ENCODE measurements at places on chromosomes 13 and 19.

GRCh38 chr19:33040994-33041827 lies 23.5 kb downstream of the RHPN2 start:
- no peak for DNase-seq

GRCh38 chr13:100630555-100630954 lies 42.0 kb upstream of the GGACT start:
- DNase-seq = no peak

DNA sequence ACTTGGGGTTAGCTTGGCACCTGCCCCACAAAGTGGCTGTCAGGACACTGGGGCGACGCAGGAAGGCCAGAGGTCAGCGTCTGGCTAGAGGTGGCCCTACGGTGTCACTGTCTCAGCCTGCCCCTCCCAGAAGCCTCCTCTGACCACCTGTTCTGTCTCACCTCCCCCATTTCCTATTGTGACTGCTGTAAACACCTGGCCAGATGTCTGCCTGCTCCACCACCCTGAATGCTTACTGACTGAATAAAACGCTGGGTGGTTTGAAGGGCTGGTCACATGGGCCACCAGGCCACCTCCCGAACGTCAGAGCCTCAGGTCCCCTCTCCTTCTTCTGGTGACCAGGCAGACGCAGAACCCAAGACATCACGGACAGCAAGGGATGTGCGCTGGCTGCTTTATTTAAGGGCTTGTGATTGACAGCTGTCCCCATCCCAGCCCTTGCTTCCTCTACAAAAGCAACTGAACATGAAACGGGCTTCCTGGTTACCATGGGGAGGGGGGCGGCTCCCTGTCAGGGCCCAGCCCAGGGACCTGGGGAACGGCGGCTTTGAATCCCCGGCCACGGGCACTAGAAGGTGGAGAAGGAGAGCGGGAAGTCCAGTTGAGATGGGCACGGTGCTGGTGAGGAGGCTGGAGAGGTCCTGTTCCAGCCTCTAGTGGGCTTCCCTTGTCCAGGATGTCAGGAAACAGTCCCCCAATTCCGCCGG lies 6.2 kb downstream of the ELOF1 start:
- no peak for DNase-seq

- no peak for DNase-seq
Measured at GRCh38 chr13:79749984-79750551, 269.1 kb downstream of the NDFIP2 start.

DNA sequence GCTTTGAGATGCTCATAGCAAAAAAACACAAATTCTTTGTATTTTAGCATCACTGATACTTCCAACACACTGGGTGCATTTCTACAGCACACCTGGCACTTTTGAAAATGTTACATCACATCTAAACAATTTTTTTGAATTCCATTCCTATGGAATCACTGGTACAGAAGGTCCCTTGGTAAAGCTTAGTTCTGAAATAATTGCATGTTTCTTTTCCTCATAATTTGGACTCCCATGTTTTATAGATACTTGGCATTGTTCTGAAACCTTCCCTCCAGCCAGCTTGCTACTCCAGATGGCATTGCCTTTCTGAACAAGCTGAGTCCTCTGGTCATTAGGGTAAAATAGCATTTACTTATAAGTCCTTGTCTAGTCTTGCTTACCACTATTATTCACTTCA lies 481.3 kb upstream of the GPC6 start:
- DNase-seq = no peak

GRCh38 chr19:5644037-5644436 lies 21.2 kb downstream of the SAFB start:
- no peak for DNase-seq

DNA sequence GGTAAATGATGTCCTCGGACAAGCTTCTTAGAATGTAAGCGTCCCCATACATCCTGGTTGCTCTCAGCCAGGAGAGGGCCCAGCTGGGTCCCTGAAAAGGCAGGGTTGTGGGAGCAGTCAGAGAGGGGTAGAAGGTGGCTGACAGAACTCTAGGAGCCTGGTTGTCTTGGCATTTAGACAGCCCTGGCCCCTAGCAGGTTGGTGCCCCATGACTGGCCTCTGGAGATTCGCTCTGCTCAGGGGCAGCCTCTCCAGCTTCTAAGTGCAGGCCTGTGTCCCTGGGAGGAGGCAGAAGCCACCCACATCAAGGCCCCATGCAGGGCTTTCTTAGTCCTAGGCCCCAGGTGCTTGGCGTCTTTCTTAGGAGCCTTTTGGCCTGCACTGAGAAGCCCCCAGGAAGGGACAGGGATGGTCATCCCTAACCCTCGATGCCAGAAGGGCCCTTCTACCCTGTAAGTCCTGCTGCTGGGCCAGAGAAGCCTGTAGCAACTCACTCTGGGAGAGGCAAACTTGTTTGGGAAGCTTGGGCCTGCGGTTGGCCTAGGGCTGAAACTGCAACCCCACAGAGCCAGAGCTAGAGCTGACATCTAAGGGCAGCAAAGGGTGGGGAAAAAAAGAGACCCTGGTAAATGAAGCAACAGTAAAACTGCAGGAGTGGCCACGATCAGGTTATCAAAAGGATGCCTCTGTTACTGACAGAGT lies 2.8 kb upstream of the CDX2 start:
- no peak for DNase-seq

- no peak for DNase-seq
Measured at GRCh38 chr19:20858861-20859260, 64.2 kb upstream of the ZNF85 start.

GRCh38 chr19:35559281-35559659 lies 4.2 kb downstream of the ATP4A start:
- DNase-seq = no peak

GRCh38 chr19:2549701-2550191 lies 73.8 kb downstream of the GADD45B start:
- DNase-seq = no peak

- no peak for DNase-seq
Measured at GRCh38 chr19:8214802-8215201, 5.6 kb downstream of the CERS4 start.

GRCh38 chr13:19668778-19669177 lies 35.3 kb downstream of the MPHOSPH8 start:
- DNase-seq = no peak

DNA sequence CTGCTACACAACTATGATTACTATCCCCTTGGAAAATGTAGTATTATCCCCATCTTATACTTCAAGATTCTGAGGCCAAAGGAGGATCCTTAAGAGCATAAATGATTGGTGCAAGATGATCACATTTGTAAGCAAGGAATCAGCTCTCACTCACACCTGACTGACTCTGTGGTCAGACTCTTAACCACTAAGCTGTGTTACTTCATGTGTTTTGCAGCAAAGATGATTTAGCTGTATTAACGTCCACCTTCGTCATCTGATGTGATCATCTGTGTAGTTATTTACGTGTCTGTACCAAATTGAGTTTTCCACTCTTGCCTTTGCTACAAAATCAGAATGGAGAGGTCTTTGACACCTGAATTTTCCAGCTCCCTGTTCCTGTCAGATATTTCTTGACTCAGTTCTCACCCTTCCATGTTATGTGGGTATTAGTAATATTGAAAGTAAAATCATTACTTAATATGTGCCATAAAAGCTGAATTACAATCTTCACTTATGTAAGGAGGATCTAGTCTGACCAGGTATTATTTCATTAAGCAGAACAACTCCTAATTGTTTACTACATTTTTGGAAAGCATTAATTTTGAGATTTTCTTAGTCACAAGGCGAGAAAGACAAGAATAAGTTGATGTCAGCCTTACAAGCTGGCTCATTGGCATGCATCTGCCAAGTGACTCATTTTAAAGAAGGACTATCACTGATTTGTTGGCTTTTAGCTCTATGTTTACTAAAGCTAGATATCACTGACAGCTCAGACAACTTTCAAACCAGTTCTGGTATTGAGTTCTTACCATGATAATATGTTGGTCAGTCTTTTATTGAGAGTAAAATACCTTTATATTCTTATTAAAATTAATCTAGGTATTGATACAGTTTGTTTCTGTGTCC lies 1279.8 kb upstream of the PCDH9 start:
- DNase-seq = no peak

GRCh38 chr19:31254180-31254551 lies 95.1 kb downstream of the TSHZ3 start:
- DNase-seq = no peak

DNA sequence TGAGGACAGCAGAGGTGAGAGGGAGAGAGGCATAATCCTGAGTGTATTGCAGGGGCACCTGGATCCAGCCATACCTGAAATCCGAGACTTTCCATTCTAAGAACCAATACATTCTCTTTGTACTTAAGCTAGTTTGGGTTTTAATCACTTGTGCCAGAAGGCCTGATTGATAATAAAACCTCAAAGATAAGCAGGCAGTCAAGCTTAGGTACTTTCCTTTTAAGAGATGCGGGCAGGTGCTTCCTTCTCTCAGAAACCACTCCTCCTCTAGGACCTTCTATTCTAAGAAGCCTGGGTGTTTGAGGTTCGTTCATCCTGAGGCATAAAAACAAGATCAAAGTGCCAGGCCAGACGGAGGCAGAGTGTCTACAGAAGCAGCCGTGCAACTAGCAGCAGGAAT lies 22.2 kb downstream of the FAM187B start:
- peak; percentile 96 for DNase-seq

DNA sequence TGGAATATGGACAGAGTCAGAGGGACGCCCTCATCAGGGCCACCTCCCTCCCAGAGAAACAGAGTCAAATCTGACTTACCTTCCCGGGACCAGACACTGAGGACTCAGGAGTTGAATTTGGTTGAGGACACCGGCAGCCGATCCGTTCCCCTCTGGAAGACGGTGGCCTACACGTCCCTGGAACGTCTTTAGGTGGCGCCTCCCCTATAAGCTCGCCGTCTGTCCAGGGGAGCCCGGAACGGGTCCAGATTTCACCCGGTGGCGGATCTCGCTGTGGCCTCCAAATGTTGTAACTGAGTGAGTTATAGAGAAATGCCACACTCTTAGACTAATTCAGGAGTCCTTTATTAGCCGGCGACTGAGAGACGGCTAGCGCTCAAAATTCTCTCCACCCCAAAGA lies 9.0 kb downstream of the TNFSF14 start:
- no peak for DNase-seq

DNA sequence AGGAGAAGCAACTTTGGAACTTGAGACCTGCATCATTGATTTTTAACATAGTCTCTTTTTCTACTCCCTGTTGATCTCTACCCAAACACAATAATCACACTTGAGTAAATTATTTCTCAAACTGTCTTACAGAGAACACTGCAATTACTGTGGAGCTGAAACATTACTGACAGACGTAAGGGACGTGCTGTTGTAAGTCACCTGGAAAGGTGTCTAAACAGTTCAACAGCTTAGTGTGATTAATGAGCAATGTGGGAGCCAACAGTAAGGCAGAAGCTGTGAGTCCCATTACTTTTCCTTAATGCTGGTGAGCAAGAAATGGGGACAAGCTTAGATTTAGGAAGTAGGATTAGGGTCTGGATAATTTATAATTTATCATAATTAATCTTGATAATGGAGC lies 265.7 kb downstream of the DLEU7 start:
- no peak for DNase-seq

DNA sequence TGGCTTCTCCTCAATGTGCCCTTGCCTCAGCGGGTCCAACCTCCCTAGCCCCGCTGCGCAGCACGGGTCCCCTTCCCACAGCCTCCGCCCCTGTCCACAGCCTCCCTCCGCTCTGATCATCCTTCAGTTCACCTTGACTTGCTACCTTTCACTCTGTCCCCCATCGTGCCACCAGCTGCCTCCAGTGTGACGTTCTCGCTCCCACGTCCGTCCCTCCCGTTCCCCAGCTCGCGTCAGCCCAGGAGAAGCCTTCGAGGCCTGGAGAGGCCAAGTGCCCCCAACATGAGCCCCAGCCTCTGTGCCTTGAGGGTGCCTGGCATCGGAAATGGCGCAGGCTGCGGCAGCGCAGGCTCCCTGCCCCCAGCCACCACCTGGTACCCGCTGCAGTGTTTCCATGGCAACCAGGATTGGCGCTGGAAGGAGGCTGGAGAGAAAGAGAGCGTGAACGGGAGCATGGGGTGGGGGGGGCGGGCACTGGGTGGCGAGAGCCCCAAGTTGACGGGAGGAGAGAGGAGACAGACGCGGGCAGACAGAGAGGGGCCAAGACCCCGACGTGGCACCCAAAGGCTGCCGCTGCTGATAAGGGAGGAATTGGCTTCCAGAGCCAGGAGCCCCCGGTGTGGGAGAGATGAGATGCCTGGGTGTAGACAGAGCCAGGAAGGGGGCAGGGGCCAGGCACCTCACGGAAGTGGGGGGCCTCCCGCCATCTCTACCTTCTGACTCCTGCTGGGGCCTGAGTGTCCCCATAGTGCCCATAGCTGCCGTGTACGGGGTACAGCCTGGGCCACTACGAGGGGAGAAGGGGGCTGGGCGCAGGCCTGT lies 844 bp upstream of the ASPDH start:
- DNase-seq = no peak

GRCh38 chr19:738509-739128 lies 12.3 kb upstream of the MISP start:
- no peak for DNase-seq

DNA sequence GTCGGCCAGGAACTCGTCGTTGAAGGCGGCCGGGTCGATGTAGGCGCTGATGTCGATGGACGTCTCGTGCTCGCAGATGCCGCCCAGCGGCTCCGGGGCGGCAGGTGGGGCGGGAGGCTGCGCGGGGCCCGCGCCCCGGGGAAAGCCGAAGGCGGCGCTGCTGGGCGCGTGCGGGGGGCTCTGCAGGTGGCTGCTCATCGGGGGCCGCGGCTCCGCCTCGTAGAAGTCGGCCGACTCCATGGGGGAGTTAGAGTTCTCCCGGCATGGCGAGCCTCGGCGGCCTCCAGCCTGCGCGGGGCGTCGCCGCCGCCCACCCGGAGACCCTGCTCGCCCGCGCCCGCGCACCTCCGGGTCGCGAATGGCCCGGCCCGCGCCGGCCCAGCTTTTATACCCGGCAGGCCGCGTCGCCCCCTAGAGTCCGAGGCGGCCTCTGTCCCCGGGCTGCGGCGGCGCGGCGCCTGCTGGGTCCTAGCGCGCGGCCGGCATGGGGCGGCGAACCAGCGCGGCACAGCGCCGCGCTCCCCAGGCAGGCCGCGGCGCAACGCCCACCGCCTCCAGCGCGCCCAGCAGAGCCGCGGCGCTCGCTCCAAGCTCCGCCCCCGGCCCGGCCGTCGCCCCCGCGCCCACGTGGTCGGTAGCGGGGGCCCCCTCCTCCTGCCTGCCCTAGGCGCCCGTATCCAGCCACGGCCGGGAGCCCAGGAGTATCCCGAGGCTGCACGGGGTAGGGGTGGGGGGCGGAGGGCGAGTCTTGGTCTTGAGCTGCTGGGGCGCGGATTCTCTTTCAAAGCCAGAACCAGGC lies at the start of gene CEBPA:
Gene CEBPA, minus strand, starts transcription at position 360 of the 799 bp plus-strand sequence. Its CDS starts 120 bp downstream, at position 240.
- DNase-seq = peak; percentile 29

GRCh38 chr19:51372021-51372648 lies 319 bp downstream of the NKG7 start:
- DNase-seq = no peak

- DNase-seq = no peak
Measured at GRCh38 chr13:99197117-99197651, 3.5 kb upstream of the UBAC2 start.

DNA sequence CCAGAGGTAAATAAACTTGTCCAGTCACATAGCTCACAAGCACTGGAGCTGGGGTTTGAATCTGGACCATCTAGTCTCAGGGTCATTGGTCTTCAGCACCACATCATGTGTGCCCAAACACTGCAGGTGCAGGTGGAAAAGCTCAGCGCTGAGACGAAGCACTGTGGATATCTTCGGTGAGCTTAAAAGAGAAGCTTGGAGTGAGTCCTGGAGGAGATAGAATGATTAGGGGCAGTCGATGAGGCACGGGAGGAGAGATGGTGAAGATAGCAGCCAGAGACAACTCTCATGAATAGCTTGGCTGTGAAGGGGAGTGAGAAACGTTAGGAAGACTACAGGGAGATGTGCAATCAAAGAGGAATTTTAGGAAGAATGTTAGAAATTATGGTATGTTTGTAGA lies 389.3 kb downstream of the FGF9 start:
- no peak for DNase-seq

GRCh38 chr13:22940736-22941135 lies 240.0 kb upstream of the SGCG start:
- no peak for DNase-seq
